ENCODE measurements at places on chromosomes 12 and 14.

- H3K4me1 ChIP-seq = no peaks in the 10 kb centered on the region
- H3K27me3 ChIP-seq = no peaks in the 10 kb centered on the region
- no peak overlapping the region for H3K4me3 ChIP-seq
These were observed 119.7 kb downstream of the PTCSC3 start for GRCh38 chr14:36056845-36057244.

- no peak overlapping the region for H3K4me3 ChIP-seq
- DNase-seq = no peak
- no peaks in the 10 kb centered on the region for H3K36me3 ChIP-seq
- H3K4me1 ChIP-seq = no peaks in the 10 kb centered on the region
- H3K27me3 ChIP-seq = no peaks in the 10 kb centered on the region
- no peak overlapping the region for H3K27ac ChIP-seq
These were observed 138.0 kb downstream of the ANO2 start for GRCh38 chr12:5807090-5807414.

DNA sequence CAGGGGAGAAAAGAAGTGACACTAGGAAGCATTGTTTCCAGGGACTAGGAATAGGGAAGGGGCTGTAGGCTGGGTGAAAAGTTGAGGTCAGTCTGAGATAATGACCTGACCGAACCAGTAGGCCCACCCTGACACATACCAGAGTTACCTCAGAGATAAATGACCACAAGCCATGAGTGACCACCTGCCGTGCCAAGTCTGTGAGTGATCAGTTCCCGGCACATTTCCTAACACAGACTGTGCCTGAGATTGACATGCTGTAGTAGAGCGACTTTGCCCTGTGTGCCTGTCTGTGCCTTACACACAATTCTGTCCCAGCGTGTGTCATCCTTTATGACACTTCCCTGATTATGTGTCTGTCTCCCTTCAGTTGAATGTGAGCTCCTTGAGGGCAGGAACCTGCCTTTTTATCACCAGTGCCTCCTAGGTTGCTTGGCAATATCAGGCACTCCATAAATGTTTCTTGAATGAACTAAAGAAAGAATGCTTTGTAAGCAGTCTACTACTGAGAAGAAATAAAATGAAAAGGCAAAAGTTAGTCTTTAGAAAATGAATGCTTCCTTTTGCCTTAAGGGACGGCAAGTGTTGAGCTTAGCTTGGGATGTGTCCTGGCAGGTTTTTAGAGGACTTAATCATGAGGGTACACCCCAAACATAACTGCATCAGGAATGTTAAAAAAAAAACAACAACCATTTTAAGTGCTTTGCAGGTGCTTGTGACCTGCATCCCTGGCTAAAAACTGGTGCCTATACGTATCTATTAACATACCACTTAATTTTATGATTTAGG lies 9.6 kb upstream of the SSPN start:
- H3K27ac ChIP-seq = no peak overlapping the region
- H3K4me3 ChIP-seq = no peak overlapping the region

GRCh38 chr14:73125169-73125588 lies 11.1 kb upstream of the PSEN1 start:
- H3K4me1 ChIP-seq = no peaks in the 10 kb centered on the region
- H3K27me3 ChIP-seq = no peaks in the 10 kb centered on the region
- H3K27ac ChIP-seq = no peak overlapping the region
- no peak overlapping the region for H3K4me3 ChIP-seq
- no peak for DNase-seq

- H3K36me3 ChIP-seq = no peaks in the 10 kb centered on the region
- no peaks in the 10 kb centered on the region for H3K27me3 ChIP-seq
- no peak overlapping the region for H3K27ac ChIP-seq
- DNase-seq = no peak
- H3K4me1 ChIP-seq = no peaks in the 10 kb centered on the region
These were observed 1201.5 kb downstream of the BCL11B start for GRCh38 chr14:98070536-98070935.

DNA sequence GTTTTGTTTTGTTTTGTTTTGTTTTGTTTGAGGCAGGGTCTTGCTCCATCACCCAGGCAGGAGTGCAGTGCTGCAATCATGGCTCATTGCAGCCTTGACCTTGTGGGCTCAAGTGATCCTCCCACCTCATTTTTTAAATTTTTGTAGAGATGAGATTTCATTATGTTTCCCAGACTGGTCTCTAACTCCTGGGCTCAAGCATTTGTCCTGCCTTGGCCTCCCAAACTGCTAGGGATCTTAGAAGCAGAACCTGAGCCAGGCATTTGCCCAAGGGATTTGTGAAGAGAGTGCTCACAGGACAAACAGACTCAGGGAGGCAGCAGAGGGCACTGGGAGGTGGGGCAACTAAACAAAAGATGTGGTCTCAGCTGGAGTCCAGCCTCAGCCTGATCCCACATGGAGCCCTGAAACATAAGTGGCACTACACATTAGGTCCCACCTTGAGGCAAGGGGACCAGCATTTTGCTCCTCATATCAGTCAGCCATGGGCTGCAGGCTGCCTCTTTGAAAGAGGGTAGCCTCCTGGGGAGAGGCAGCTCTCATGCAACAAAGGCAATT lies 86.2 kb upstream of the CMKLR1 start:
- H3K4me1 ChIP-seq = no peaks in the 10 kb centered on the region
- no peak for DNase-seq
- no peak overlapping the region for H3K27ac ChIP-seq
- H3K4me3 ChIP-seq = no peak overlapping the region
- no peaks in the 10 kb centered on the region for H3K36me3 ChIP-seq

DNA sequence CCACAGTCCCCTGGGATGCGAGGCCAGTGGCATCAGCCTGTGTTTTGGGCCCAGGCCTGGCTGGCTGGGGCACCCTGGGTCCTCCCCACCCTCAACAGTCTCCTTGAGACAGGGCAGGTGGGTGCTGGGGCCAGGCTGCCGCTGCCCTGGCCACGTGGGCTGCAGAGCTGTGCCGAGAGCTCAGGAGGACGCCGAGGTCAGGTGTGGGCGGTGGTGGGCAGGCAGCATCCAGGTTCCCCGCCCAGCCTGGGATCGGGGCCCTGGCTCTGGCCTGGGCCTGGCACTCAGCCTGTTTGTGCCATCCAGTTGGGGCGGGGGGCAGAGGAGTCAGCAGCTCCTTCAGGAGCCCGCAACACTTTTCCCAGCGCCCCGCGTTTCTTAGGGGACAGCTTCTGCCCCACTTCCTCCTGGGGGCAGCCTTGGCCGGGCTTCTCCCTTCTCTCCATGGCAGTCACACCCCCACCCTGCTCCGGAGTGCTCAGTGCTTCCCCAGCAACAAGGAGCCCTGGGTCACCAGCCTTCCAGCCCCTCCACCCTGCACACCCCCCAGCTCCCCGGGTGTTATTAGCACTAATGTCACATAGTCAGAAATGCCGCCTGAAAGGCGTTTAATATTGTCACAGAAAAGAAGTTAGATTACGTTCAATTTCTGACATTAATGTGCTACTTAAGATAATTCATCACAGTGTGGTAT lies 30.8 kb downstream of the KIF26A start:
- no peaks in the 10 kb centered on the region for H3K27me3 ChIP-seq
- H3K36me3 ChIP-seq = no peaks in the 10 kb centered on the region
- no peak overlapping the region for H3K4me3 ChIP-seq
- no peak for DNase-seq
- H3K27ac ChIP-seq = no peak overlapping the region
